Activated CD4-positive, alpha-beta T cell treated with anti-CD3 and anti-CD28 coated beads for 36 hours (primary cell): ENCODE measurements at places on chromosomes 5 and 9. TPM values are rescaled to one million over a fixed set of nuclear protein-coding genes. Genes with fewer than 3 reads are reported as not detected.

- DNase-seq: no peak
Measured at GRCh38 chr9:28234133-28234893, 661.0 kb upstream of the C9orf72 start.

- no peak for DNase-seq
Measured at GRCh38 chr9:108636013-108636412, 219.8 kb downstream of the ACTL7B start.

DNA sequence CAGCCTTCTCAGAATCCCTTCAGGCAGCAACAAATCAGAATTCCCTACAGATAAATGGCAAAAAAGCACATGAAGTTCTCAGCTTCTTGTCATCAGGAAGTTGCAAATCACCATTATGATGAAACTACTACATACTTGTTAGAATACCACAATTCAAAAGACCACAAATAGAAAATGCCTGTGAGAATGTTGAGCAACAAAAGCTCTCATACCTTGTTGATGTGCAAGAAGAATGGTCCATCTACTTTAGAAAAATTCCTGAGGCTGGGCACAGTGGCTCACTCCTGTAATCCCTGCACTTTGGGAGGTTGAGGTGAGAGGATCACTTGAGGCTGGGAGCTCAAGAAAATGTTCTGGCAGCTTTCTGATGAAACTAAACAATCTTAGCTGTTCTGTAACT is 278.1 kb downstream of the ICE1 start:
- no peak for DNase-seq

DNA sequence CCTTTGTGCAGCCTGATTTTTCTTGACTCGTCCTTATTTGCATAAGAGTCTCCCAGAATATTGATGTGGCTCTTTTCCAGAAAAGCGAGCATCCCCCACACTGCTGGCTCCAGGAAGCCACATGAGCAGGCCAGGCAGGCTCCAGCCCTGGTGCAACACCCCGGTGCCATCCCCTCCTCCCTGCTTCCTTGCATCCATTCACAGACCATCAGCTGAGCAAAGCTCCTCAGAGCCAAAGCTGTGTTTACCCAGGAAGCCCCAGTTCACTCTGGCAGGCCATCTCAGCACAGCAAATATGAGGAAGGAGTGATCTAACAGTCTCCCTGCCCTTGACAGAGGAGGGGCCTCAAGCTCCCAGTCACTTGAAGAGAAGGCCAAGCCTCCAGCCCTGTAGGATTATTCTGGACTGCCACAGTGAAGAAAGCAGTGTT is 34.4 kb downstream of the INSYN2B start:
- no peak for DNase-seq

- DNase-seq: no peak
Measured at GRCh38 chr9:13607481-13608441, 328.3 kb upstream of the MPDZ start.

CNTLN gene
- 1.1 TPM for total RNA-seq

DNA sequence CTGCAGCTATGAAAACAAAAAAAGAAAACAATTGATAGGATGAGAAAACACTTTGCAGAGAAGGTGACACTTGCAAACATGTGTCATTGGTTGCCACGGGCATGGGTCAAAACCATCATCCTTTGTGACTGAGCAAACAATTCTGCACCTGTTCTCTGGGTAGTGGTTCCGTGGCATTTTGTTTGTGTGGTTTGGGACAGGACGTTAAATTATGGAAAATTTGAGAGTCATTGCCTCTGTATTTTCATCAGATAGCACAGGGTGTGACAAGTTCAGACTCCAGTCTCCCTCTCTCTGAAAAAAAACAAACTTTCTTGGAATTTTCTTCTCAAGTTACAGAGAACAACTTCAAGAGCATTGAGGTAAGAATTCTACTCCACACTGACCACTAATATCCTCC is 113.4 kb upstream of the HMHB1 start:
- peak; percentile 29 for DNase-seq

TSPAN17 gene
- 25.2 TPM for total RNA-seq

DNA sequence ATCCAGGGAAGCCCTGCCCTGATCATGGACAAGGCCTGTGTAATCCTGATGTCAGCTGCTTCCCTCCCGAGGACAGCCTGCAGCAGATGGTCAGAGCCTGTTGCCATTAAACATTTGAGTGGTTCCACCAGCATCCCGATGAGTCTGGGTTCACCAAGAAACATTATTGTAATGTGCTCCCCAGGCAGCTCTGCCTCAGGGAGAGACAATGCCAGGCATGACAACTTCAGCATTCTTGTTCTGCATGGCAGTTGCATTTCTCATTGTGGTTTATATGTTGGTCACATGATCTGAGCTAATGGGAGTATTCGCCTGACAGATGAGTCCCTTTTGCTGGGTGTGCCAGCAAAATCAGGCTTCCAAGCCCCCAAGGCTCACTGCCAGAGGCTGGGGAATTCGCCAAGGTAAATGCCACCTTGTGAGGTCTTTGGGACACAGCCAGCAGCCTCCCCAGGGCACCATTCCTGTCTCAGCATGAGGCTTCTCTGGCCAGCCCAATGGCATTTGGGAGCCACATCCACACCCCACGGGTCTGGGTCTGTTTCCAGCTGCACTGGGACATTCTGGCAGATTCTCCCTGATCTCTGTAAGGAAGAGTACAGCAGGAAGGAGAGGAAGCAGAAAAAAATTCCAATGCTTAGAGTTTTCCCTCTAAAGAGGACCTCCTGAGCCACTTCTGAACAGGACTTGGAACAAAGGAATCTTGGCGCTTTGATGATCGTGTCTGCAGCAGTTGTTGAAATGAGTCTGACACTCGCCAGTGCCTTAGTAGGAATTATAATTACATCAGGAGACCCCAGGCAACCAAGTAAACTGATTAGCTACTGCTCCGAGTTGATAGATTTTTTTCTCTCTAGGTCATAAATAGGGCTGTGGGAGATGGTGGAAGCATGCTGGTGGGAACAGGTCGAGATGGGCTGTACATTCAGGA is 18.7 kb downstream of the KCNIP1 start:
- DNase-seq: no peak

DNA sequence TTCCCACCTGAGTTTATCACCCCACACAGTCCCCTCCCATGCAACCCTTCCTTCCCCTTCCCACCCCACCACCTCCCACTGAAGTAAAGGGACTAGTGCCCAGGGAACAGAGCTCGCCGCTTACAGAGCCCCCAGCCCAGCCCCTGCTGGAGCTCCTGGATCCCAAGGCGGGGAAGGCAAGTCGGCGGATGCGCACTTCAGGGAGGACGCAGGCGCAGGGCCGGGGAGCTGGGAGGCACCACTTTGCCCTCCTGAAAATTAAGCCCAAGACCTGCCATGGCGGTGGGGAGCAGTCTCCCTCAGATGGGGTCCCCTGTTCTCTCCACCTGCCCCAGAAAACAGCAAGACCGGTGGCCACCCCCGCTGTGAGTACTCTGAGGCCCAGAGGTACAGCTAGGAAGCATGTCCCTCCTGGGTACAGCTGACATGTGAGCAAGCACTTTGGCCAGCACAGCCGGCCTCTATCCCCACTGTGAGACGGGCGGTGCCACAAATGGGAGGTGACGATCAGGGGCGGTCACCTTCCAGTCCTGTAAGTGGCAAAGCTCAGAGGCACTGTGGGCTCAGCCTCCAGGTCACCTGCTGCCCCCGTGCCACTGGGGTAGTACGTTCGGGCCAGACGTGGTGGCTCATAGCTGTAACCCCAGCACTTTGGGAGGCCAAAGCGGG is 45.9 kb downstream of the COL23A1 start:
- DNase-seq: no peak

- DNase-seq: no peak
Measured at GRCh38 chr9:103977163-103977562, 116.9 kb upstream of the SMC2 start.

- DNase-seq: no peak
Measured at GRCh38 chr9:130220352-130220751, 45.2 kb upstream of the HMCN2 start.

DNA sequence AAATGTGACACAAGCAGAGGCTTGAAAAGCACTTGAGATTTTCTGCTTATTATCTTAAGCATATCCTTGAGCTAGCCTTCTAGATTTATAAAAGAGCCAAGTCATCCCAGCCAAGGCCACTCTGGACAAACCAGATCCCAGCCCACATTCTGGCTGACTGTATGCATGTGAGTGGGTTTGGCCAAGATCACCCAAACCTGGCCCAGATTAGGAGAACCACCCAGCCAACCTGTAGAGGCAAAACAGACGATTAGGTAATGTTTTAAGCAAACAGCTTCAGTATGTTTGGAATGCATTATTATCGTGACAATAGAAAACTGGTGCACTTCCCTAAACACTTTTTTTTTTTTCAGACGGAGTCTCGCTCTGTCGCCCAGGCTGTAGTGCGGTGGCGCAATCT is 151.9 kb downstream of the SPATA31D1 start:
- DNase-seq: no peak

ANKRD31 gene
- 0.66 TPM for total RNA-seq

DND1 gene
- 2.1 TPM for total RNA-seq

DNA sequence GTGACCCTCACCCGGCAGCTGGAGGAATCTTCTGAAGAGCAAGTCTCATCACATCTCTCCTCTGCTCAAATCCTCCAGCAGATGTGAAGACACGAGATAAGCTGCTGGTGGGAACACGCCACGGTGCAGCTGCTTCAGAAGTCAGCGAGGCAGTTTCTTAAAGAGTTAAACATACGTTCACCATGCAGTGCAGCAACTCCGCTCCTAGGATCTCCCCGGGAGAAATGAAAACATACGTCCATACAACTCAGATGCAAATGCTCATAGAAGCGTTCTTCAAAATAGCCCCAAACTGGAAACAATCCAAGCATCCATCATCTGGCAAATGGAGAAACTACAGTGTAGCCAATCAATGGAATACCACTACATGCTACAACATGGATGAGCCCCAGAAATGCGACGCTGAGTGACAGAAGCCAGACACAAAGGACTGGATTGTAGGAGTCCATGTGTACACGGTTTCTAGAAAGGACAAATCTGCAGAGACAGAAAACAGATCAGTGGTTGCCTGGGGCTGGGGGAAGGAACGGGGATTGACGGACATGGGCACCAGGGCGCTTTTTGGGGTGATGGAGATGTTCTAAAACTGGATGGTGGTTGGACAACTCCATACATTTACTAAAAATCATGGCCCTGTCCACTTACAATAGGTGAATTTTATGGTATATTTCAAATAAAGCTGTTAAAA is 150.6 kb downstream of the COL23A1 start:
- no peak for DNase-seq

DNA sequence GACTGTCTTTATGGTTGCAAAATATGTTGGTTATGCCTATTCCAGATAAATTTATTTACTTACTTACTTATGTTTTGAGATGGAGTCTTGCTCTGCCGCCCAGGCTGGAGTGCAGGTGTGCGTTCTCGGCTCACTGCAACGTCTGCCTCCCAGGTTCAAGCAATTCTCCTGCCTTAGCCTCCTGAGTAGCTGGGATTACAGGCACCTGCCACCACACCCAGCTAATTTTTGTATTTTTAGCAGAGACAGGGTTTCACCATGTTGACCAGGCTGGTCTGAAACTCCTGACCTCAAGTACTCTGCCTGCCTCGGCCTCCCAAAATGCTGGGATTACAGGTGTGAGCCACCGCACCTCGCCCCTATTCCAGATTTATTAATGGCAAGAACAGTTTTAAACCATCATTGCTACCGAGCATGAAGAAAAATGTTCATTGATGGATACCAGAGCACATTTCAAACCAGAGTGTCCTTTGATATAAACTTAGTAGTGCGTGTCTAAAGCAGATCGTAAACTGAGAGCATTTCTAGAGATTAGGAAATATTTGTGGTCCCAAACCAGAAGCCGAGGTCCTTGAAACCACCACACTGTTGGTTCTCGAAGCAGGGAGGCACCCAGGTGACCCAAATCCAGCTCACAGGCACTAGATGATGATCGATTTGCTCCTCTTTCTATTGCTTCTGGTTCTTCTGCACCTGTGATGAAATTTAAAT is 85.2 kb downstream of the GRAMD2B start:
- peak; percentile 32 for DNase-seq

GRCh38 chr9:107142896-107143603 is 140.0 kb upstream of the RAD23B start:
- no peak for DNase-seq

DNA sequence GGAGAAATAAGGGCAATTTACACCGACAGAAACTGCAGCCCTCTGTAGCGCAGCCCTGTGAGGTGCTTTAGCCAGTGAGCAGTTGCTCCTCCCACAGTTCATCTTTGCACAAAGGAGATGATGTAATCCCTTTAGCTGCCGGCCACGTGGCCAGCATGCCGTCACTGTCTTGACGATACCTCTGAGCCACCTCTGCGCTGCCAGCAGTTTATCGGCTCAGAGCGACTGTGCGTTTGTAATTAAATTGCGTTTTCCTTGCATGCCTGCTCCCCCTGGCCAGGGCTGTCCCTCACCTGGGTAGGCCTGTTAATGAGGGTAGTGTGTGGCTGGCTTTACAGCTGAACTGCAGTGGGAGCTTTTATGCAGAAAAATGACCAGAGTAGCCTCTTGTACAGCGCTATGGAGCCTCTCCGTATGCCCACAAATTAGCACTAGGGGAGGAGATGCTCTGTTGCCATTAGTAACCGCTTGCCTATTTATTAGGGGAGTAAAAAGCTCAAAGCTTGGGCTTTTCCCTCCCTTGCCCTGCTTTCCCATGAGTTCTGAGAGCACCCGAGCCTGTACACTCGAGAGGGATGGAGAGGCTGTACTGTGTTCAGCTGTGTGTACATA is 107.0 kb downstream of the TRIO start:
- DNase-seq: no peak

GRCh38 chr5:76801159-76801802 is 17.5 kb upstream of the F2RL1 start:
- DNase-seq: no peak

- DNase-seq: no peak
Measured at GRCh38 chr5:36108758-36109460, 42.2 kb upstream of the UGT3A2 start.

DNA sequence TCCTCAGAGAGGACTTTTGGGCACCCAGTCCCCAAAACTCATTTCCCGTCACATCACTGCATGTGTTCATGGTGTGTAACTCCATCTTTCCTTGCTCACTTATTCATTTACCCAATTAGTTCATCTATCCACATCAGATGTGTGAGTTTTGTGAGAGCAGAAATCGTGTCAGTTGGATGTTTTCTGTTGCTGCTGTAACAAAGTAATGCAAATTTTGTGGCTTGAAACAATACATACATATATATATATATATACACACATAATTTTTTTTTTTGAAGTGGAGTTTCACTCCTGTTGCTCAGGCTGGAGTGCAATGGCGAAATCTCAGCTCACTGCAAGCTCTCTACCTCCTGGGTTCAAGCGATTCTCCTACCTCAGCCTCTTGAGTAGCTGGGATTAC is 70.5 kb upstream of the BOD1 start:
- DNase-seq: no peak

GRCh38 chr9:135178498-135178897 is 91.0 kb downstream of the OLFM1 start:
- no peak for DNase-seq

- DNase-seq: no peak
Measured at GRCh38 chr9:36550135-36550534, 22.6 kb upstream of the MELK start.
